Colonic mucosa (tissue), 4 donors: ENCODE measurements at places on chromosomes 3 and 15. TPM values are rescaled to one million over a fixed set of nuclear protein-coding genes. Genes with fewer than 3 reads are reported as not detected.
A peak's percentile ranks its signal among the peaks of the same experiment; 100 is the strongest.

GRCh38 chr3:22555753-22556435 is 647.2 kb upstream of the UBE2E2 start:
- DNase-seq = no peak
- H3K36me3 ChIP-seq = no peaks in the 10 kb centered on the region
- no peaks in the 10 kb centered on the region for H3K27me3 ChIP-seq
- no peaks in the 10 kb centered on the region for H3K4me1 ChIP-seq
- no peak overlapping the region for H3K27ac ChIP-seq
- no peak overlapping the region for H3K4me3 ChIP-seq

The DAZL gene
- total RNA-seq = not detected

DNA sequence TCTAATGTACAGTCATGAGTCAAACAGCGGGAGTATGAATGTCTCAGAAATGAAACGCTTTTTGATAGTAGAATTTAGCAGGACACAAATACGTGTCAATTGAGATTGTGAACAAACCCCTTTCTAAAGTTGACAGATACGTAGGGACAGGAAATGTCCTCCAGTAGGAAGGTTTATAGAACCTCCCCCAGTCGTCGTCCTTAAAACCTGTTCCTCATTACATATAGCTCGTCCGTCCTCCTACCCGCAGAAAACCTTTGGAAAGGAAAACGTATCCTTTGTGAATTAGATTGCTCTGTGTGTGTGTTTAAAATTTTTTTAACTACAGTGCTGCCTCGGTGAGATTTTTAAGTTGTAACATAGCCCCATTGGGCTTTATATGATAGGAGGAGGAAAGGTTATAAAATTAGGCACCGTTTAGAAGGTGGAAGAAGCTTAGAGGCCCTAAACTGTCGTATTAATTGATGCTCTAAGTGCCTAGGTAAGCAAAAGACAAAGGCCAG is 4.1 kb downstream of the UBE2E1 start:
- H3K36me3 ChIP-seq = no peaks in the 10 kb centered on the region
- H3K4me3 ChIP-seq = peak overlapping the region; percentile 68
- DNase-seq = peak; percentile 34
- H3K27me3 ChIP-seq = no peaks in the 10 kb centered on the region
- peaks cover 5% of the 10 kb centered on the region for H3K4me1 ChIP-seq
- H3K27ac ChIP-seq = peak overlapping the region; percentile 81

The NEK4 gene
- total RNA-seq = 29.1 TPM

The CLDN1 gene
- 2.4 TPM for total RNA-seq

GRCh38 chr3:10284496-10284895 is 8.3 kb downstream of the GHRL start:
- DNase-seq = no peak
- no peaks in the 10 kb centered on the region for H3K27me3 ChIP-seq
- no peaks in the 10 kb centered on the region for H3K4me1 ChIP-seq
- no peak overlapping the region for H3K4me3 ChIP-seq
- H3K27ac ChIP-seq = no peak overlapping the region
- no peaks in the 10 kb centered on the region for H3K36me3 ChIP-seq

DNA sequence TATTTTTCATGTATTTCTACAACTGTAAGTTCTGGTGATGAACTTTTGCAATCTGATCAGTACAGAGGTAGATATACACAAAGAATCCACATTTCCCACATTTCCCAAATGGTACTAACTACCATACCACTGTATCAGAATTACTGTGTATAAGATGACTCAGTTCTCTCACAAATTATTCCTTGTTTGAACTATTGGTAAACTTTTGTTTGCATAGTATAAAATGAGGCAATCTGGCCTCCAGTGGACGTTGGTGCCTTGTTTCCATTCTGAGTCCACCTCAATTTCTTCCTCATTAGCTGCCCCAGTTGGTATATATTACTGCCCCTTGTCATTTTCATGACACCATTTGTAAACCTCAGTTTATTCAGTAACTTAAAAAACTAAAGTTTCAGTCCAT is 38.5 kb downstream of the SPTSSB start:
- no peak overlapping the region for H3K4me3 ChIP-seq
- DNase-seq = no peak
- H3K36me3 ChIP-seq = no peaks in the 10 kb centered on the region
- no peaks in the 10 kb centered on the region for H3K4me1 ChIP-seq

The ISL2 gene
- total RNA-seq = 0.35 TPM

DNA sequence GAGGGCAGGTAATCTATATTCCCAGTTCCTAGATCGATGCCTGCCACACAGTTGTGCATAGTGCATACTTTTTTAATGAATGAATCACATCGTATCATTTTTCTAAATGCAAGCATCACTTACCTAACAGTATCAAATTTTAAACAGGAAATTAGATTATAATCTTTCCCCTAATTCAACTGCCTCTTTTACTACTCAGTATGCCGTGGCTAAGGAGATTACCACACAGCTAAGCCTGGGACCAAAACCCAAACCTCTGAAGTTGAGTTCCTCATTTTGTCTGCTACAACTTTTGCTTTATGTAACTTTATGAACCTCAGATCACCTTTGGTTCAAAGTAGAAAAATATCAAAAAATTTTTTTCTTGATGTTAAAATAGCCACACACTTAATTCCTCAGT is 53.2 kb upstream of the FNDC3B start:
- H3K27me3 ChIP-seq = no peaks in the 10 kb centered on the region
- H3K4me1 ChIP-seq = no peaks in the 10 kb centered on the region
- no peak for DNase-seq
- no peaks in the 10 kb centered on the region for H3K36me3 ChIP-seq
- no peak overlapping the region for H3K4me3 ChIP-seq
- no peak overlapping the region for H3K27ac ChIP-seq

GRCh38 chr15:34470892-34471291 is 33.3 kb upstream of the GOLGA8A start:
- no peak overlapping the region for H3K4me3 ChIP-seq
- H3K36me3 ChIP-seq = no peaks in the 10 kb centered on the region
- no peaks in the 10 kb centered on the region for H3K27me3 ChIP-seq
- no peaks in the 10 kb centered on the region for H3K4me1 ChIP-seq
